ENCODE measurements at places on chromosomes 4 and X.
A peak's percentile ranks its signal among the peaks of the same experiment; 100 is the strongest.

- DNase-seq, result no peak
These were observed 155.8 kb upstream of the IGFBP7 start for GRCh38 chr4:57265831-57266582.

DNA sequence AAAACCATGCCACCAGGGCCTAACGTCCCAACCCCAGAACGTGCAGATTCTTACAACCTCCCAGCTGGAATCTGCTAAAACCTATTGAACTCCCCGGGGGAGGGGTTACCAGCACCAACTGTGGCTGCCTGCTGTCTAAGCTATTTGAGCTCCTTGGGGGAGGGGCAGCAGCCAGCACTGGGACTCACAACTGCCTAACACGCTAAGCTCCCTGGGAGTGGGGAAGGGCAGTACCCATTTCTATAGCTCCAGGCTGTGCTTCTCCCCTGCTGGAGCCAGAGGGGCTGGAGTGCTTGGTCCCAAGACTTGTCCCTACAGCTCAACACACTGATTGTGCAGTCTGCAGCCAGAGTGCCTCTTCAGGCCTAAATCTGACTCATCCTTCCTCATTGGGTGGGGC is 459.8 kb upstream of the FGF16 start:
- DNase-seq, result no peak

DNA sequence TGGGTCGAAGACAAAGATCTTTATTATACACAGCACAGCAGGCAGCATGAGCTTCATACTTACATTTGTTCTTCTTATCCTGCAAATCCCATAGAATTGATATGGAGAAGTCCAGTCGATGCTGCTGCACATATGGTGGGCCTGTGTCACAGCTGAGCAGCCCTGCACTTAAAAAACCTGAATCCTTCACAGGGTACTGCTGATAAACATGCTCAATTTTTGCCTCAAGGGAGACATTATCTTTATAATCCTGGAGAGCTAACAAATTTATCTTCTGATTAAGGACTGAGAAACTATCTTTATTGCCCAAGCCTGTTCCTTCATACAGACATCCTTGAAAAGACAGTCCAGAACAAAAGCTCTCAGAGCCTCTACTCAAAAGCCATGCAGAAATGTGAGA is 434.4 kb upstream of the FAM47C start:
- no peak for DNase-seq

- DNase-seq, result no peak
These were observed 69.7 kb downstream of the KLHL8 start for GRCh38 chr4:87150498-87151261.

GRCh38 chrX:2645563-2645962 is 45.5 kb upstream of the CD99 start:
- DNase-seq, result no peak

GRCh38 chr4:169996379-169997240 is 29.6 kb downstream of the MFAP3L start:
- no peak for DNase-seq

DNA sequence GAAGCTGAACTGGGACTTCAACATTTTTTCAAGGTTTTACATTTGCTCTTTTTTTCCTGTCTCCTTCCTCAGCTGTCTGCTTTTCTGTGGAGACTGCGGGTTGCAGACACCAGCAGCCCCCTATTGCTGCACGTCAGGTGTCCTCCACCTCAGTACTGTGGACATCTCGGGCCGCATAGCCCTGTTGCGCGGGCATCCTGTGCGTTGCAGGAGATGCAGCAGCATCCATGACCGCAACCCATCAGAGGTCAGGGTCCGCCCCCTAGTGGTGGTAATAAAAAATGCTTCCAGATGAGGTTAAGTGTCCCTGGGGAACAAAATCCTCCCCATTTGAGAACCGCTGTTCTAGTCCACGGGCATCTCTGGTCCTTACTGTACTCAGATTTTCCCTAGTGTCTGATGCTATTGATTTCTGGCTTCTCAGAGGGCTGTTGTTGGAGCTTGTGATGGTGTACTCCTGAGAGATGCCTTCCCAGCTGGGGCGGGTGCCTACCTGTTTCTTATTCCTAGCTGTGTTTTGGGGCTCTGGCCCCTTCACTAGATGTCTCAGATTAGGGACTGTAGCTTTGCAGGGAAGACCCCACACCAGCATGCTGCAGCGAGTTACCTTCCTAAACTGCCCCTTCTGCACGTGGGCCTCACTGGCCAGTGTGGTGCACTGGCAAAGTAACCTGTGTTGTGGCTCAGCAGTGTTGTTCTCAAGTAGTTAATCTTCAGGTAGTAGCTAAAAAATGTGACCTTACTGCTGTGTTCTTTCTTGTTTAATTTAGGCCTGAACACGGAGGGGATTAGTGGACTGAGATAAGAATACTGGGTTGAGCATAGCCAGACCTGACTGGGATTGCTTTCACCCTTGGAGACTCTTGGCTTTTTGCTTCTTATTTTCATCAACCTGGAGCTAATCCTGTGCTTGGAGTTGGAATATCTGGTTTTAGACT is 28.2 kb downstream of the NSD2 start:
- no peak for DNase-seq

- no peak for DNase-seq
These were observed 88.2 kb downstream of the AWAT2 start for GRCh38 chrX:69961365-69962072.

GRCh38 chrX:15761564-15762191 is 23.6 kb downstream of the CA5B start:
- no peak for DNase-seq

DNA sequence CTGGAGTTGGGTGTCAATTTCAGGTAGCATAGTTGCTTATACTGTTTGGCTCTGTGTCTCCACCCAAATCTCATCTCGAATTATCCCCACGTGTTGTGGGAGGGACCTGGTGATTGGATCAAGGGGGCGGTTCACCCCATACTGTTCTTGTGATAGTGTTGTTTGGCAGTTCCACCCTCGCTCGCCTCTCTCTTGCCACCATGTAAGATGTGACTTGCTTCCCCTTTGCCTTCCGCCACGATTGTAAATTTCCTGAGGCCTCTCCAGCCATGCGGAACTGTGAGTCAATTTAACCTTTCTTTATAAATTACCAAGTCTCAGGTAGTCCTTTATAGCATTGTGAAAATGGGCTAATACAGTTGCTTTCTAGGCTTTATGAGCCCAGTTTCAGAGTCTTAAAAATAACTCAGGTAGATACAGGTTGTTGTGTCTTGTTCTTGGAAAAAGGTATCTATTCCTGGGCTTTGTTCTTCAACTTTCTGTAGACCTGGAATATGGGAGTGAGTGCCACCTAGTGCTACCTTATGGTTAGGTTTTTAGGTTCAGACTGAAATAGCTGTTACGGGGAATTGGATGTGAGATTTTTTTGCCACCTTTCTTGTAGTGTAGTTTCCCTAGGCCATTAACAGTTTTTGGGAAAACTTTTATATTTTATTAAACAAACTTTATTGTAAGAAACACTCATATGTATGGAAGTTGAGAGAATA is 15.6 kb downstream of the PGK1 start:
- DNase-seq, result no peak

DNA sequence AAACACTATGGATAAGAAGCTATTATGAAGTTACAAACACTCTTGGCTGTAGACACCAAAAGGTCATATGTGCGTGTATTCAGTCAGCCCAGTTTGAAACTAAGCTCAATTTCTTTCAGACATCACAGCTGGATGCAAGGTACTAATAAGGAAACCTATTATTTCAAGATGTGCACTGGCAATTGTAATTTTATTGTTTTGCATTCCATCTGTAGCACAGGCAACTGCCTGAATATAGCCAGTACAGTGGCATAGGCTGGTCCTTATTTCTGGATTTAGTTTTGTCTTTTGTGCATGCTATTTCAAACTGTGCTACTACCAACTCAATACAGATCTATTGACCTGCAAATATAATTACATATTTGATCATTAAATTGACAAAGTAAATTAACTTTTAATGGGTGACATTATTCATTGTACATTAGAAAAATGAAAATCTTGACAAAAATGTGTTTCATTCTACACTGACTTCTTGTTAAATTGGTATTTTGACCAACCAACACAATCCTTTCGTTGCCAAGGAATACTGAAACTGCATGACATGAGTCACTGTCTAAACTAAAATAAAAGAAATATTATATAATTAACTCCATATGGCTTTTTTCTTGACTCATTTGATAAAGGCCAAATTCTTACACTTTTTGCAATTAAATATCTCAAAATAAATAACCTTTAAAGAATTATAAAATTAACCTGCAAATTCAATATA is 594.3 kb upstream of the ADGRL3 start:
- DNase-seq, result no peak

GRCh38 chr4:86185659-86186058 is 174.2 kb downstream of the MAPK10 start:
- DNase-seq, result no peak

DNA sequence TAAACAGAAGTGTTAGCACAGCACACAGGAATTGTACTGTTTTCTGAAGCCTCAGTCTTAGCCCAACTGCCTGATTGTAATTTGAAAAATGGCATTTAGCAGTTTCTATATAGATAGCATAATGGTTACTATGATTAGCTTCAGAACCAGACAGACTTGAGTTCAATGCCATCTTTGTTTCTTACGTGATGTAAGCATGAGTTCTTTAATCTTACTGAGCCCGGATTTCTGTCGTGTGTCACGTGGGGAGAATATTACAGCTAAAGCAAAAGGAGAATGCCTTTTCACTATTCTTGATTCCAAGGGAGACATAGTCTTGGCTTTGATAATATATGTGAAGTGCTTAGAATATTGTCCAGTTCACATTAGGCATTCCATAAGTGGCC is 407.3 kb downstream of the STIM2 start:
- DNase-seq, result no peak

DNA sequence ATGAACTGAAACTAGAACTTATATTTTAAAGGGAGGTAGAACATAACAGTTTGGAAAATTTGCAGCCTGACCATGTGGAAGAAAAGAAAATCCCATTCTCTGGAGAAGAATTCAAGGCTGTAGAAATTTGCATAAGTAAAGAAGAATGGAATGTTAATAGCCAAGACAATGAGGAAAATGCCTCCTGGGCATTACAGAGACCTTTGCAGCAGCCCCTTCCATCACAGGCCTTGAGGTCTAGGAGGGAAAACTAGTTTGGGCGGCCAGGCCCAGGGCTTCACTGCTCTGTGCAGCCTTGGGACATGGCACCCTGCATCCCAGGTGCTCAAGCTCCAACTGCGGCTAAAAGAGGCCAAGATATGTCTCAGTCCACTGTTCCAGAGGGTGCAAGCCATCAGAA is 1506.8 kb downstream of the PCDH18 start:
- DNase-seq, result no peak

- peak; percentile 1 for DNase-seq
These were observed 723 bp downstream of the DHX15 start for GRCh38 chr4:24583451-24584210.

DNA sequence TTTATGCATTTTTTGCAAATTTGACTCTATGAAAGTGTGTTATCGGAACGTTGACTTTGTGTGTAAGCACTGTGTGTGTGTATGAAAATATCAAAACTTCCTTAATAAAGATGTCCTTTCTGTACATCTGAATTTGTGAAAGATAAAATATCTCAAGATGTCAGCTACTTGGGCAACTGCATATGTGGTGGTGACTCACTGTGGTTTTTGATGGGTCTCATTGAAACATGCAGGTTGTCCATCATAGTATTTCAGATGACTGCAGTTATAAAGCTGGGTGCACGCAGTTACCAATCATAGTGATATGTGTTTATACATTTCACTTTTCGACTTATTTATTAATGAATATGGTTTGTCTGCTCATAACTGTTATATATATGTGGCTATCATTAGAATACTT is 19.7 kb upstream of the BBS12 start:
- DNase-seq, result no peak

GRCh38 chr4:101763576-101763975 is 27.0 kb upstream of the BANK1 start:
- no peak for DNase-seq

- no peak for DNase-seq
These were observed 233.8 kb upstream of the CPEB2 start for GRCh38 chr4:14768449-14768848.

DNA sequence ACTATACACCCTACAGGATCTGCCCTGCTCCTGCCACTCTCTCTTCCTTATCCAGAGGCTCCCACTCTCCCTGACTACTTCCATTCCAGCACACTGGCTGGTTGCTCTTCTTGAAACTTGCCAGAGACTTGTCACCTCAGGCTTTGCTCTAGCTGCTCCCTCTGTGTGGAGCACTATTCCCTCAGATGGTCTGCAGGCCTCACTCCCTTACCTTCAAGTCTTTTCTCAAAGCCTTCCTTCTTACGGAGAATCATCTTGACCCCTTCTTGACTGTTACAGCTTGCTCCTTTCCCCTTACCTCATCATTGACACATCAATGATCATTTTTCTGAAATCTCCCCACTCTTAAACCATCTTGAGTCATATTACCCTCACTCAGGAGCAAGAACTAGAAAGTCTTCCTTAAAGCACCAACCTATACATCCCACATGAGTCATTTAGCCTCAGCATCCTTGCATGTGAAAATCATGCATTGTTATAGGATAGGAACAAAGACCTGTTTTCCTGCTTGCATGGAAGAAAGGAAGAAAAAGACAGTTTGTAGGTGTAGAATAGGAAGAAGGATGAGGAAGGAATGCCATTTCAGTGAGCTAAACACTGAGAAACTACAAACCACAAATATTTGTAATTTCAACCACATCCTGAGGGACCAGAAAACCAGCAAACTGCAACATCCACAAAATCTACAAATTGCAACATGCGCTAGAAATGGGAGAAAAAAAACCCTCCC is 55.7 kb downstream of the ANTXR2 start:
- DNase-seq, result peak; percentile 60

- no peak for DNase-seq
These were observed 476.6 kb downstream of the GRXCR1 start for GRCh38 chr4:43369036-43369594.

GRCh38 chr4:183200453-183200852 is 101.4 kb downstream of the WWC2 start:
- no peak for DNase-seq

GRCh38 chr4:20176881-20177280 is 74.8 kb upstream of the SLIT2 start:
- DNase-seq, result no peak

DNA sequence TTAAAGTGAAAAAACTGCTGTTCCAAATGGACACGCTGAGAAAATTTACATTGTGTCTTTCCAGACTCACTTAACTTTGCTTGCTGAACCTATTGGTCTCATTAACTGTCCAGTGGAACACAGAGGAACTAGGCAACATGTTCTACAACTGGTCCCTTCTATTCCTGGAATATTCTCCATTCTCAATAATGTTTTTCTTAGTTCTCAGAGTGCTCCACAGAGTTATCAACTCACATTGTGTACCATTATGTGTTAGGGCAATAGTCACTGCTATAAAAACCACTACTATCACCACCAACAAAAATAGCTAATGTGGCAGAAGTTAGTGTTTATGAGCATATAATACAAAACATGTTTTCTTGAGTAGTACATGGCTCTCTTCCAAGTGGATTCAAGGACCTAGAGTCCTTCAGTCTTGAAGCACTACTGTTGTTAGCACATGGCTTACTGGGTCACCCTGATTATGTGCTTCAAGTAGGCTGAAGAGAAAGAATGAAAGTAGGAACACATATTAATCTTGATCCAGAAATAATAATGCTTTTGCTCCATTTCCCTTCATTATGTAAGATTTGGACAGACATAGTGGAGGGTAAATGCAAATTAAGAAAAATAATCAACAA is 865.3 kb upstream of the HS3ST1 start:
- no peak for DNase-seq

Measured in SIG-M5 (cell line).